HCEC 1CT (cell line): ENCODE measurements at places on chromosomes 7 and 10.

GRCh38 chr7:103432712-103433111 lies 13.3 kb downstream of the SLC26A5 start:
- DNase-seq = no peak

DNA sequence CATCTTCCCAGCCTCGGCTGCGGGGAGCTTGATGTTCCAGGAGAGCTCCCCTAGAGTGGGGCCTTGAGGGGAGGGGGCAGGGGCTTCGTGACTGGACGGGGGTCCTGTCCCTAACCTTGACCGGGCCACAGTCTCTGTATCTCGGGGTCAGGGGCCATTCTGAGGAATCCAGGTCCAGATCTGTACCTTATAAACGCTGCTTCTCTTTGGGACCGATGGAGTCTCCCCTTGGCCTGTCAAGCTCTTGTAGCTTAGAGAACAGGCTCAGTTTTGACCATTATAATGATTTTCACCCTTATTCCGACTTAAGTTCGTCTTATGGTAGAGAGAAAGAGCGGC lies 831 bp downstream of the ZKSCAN5 start:
- DNase-seq = no peak

DNA sequence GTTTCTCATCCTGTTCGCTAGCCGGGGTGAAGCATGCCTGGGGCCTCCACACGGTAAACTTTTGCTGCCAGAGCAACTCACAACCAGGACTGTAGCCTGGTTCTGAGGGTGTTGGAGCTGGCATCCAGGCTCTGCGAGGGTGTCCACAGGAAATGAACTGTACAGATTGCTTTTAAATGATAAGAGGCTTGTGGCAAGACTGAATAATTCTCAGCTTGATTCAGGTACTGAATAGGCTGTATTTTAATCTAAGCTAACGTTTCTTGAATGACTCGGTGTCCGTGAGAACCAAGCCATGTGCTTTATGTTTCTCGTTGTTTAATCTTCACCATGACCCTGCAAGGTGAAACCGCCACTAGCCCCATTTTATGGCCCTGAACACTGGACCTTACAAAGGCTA lies 49.3 kb downstream of the EEPD1 start:
- DNase-seq = no peak

- no peak for DNase-seq
These were observed 139.8 kb upstream of the AOAH start for GRCh38 chr7:36863901-36864701.

GRCh38 chr10:35606430-35606829 lies 1.3 kb downstream of the GJD4 start:
- DNase-seq = peak; percentile 18

- no peak for DNase-seq
These were observed 440.7 kb upstream of the AKR1E2 start for GRCh38 chr10:4385231-4385870.

DNA sequence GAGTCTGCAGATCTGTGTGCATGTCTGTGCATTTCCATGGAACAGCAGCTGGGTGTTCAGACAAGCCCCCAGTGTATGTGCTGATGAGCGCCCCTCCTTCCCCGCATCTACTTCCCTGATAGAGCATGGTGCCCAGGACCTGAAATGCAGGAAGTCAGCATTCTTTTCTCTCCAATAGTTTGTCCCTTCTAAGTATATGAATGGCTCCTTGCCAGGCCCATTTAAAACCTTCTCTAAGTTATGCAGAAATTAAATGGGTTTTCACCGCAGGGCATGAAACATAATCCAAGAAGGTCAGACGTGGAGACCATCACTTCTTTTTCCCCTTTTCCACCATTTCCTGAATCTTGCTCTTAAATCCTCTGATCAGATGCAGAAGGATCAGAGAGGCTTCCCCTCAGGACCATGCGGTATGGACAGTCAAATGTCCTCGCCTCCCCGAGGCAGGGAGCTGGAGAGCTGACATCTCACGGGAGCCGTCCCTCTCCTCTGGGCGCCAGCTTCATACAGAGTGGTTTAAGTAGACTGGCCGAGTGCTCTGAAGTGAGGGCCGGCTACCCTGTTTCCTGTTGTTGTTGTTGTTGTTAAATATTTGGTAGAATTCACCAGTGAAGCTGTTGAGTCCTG lies 155.3 kb downstream of the C10orf105 start:
- DNase-seq = no peak

DNA sequence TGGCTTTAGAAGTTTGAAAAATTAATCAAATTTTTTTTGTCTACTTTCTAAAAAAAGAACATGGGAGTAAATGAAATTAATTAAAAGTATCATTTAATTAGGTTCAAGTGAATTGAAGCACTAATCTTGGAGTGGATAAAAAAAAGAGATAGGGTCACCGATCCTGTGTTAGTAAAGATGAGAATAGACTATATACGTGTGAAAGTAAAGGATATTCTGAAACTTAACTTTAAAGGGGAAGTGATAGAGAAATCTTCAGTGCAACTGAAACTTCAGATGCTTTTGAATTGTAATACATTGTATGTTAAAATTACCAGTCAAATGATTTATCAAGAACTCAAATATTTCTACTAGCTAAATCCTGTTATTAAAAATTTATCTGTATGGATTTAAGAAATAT lies 4.8 kb downstream of the NHLRC2 start:
- no peak for DNase-seq

GRCh38 chr7:148624735-148625134 lies 34.2 kb downstream of the C7orf33 start:
- DNase-seq = no peak
